ENCODE measurements at places on chromosomes 2 and 18.

DNA sequence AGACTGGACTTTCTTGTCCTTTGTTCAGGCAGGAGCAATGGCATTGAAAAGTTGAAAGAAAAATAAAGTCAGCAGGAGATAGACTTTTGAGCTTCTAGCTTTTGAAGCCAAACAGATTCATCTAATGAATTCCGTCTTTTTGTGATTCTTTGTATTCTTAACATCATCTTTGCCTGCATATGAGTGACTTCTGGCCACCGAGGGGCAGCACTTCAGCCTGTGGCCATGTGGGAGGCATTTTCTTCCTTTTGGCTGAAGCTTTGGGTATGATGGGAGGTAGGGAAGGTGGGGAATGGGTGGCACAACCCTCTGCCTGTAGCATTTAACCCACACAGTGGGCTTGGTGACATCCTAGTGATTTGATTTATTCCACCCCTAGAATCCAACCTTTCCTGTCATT, 220.6 kb downstream of the SETBP1 start:
- peak; percentile 14 for DNase-seq

DNA sequence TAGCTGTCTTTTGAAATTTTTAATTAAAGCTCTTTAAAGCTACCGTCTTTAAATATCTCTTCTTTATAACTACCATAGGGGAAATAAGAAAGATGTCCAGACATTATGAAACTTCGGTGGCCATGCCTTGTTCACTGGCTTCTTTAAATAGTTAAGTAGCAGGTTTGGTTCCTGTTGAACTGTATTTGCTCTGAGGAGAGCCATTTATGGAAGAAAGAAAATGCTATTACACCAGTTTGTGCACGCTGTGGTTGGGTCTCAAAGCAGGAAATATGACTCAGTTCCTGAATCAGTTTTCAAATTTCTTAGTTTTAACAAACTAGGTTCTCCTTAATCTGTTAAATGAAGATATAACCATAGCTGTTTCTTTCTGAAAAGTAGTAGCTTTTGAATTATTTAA, 12.2 kb downstream of the ARPC2 start:
- no peak for DNase-seq

GRCh38 chr18:45854036-45854586, 28.6 kb downstream of the SIGLEC15 start:
- peak; percentile 83 for DNase-seq

GRCh38 chr18:51480407-51481261, 283.2 kb upstream of the MEX3C start:
- DNase-seq, result peak; percentile 87

- DNase-seq, result peak; percentile 22
Observed at GRCh38 chr2:47653902-47654789, 128.8 kb upstream of the MSH6 start.

DNA sequence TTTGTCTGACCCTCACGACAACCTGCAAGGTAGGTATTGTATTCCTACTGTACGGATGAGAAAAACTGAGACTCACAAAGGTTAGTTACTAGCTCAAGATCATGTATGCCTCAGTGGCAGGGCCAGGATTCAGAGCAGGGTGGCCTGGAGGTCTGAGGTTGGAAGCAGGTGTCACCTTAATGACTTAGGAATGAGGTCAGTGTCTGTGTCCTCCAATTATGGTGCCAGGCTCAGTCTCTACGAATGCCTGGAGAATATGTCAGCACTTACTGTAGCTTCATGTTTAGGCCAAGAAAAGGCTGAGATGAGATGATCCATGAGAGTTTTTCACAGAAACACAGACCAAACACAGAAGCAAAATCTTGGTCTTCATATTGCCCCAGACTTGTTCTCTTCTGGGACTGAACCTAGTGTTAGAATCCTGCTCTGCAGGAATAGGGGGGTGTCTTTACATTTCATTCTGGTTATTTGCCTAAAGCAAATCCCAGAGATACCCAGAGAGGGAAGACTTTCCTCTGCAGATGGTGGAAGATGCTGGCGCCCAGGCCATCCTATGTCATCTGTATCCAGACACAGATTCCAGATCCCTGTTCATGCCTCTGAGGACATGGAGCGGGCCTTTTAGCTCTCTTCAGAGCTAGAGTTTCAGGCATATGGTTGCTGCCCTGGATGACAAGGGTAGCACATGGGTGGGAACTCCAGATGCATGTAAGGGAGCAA, 16.3 kb upstream of the RAB10 start:
- DNase-seq, result no peak

DNA sequence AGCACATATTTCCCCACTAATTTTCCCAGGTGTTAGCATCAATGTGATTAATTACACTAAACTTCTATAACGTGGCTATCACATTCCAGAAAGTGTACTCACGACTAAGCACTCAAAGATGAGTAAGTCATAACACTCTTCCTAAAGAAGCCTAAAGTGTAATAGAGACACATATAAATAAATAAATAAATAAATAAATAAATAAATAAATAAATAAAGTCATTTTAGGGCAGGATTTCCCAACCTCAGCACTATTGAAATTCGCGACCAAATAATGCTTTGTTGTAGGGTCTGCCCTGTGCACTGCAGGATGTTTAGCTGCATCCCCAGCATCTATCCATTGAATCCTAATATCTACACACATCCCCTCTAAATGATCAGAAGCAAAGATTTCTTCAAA, 390.9 kb downstream of the CDH7 start:
- no peak for DNase-seq

- no peak for DNase-seq
Observed at GRCh38 chr2:233838251-233838650, 16.1 kb downstream of the HJURP start.

- DNase-seq, result no peak
Observed at GRCh38 chr2:20094955-20095354, 43.5 kb upstream of the LAPTM4A start.

DNA sequence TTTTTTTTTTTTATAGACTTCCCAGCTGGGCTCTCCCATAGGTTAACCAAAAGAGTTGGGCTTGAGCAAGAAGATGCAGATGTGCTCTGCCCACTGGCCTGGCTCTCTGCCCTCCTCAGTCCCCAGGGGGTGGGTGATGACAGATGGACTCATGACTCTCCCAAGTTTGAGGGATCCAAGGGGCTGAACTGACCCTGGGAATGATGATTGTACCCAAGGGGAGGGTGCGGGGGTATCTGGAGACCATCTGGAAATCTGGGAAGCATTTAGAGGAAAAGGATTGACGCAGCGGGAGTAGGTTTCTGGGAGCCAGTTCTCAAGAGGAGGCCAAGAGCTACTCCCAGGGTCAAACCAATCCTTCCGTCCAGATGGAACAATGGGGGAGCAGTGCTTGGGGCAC, 330.8 kb downstream of the CYP26B1 start:
- no peak for DNase-seq

GRCh38 chr2:46656640-46657039, 177.3 kb downstream of the TMEM247 start:
- DNase-seq, result no peak

DNA sequence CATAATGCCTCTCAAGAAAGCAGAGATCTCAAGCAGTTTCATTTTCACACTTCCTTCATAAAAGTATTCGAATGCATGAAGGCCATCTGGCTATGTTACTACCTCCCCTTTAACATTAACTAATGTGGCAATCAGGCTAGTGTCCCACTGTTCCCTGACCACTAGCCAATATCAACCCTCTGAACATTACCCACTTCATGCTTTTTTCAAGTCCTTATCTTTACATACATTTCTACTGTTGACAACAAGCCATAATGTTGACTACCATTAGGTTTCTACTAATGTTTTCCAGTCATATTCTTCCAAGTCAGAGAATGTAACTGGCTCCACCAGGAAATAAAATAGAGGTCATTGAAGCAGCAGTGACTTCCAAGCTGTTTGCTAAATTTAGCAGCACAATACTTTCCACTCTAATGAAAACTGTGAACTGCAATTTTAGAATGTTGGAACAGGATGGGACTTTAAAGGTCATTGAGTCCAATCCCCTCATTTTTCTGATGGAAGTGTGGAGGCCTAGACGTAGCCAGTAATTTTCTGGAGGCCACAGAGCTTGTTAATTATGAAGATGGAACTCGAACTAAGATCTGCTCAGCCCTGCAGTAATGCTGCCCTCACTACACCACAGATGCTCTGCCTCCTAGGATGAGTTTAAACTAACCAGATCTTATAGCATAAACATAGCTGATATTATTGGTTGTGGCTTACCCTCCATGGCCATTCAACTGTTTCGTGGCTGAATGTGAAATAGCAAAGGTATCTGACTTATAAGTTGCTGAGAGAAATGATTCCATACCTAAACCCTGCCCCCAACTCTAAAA, 630 bp upstream of the PPP1R1C start:
- DNase-seq, result no peak

- no peak for DNase-seq
Observed at GRCh38 chr2:56889738-56890137, 705.9 kb downstream of the CCDC85A start.

DNA sequence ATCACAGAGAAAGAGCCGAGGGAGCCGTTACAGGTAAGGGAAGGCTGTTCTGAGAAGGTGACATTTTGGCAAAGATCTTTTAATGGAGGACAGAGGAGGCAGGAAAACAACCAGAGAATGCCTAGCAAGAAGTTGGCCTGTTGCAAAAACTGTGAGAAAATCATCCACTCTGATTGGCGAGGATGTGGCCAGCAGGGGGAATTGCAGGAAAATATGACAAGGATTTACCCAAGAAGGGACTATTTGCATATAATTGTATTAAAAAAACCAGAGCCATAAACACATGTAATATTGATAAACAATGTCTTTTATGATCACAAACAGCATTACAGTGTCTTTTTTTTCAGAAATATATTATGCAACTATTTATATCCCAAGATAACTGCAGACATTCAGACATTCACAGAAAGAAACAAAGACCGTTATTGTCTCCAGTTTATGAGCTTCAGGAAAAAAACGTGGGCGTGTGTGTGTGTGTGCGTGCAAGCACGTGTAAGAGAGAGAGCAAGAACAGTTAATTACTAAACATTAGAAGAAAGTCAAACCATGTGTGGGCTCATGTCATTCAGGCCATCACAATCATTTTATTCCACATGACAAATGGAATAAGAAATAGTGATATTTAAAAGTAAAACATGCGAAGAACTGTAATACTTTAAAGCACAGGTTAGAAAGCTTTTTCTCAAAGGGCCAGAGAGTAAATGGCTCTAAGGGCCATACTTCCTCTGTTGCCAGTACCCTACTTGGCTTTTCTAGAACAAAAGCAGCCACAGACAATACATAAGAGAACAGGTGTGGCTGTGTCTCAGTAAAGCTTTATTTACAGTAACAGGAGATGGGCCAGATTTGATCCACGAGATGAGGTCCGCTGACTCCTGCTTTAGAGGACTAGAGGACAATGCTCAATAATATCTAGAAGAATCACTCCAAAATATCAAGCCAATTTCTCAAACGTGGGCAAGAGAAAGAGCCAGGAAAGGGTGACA, 324.1 kb downstream of the DLGAP1 start:
- DNase-seq, result no peak

DNA sequence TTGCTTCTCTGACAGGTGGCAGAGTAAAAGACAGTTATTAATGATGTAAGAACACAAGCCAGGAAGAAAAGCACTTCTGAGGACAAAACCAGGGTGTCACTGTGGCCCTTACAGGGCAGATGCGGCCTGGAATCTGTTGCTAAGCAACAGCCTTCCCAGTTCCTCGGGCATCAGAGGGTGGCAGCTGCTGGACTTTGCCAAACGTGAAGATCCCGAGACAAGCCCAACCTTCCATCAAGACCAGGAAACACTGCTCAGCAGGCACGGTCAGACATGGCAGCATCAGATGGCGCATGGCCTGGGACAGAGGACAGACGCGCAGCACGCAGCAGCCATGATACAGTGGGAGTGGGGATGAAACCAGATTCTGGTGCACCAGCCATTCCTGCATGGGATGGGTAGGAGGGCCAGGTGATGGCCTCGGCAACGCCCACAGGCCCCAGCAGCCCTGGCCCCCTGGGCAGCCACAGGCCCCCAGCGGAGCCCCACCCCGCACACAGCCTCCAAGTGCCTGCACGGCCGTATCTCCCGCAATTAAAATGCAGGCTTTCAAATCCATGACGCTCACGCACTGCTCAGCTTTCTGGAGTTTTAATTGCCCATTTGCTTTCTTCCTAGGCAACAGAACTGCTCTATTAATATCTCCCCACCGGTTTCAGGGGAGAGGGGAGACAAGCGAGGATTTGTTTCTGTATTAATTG, 89.0 kb downstream of the EIPR1 start:
- no peak for DNase-seq

DNA sequence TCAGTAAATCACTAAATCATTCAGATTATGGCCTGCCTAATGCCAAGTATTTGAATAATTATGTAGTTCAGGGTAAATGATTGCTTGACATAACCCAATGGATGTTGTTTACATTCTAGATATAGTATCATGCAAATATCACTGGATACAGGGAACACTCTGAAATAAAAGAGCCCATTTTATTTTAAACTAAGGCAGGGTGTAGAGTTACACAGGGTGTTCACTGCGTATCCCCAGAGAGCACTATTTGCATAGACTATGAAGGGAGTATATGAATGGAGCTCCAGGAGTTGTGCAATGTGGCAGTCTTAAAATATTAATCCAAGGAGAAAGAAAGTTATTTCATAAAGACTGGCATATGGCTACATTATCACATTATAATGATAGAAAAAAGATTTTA, 701.1 kb upstream of the KLHL29 start:
- DNase-seq, result no peak

GRCh38 chr2:228802181-228803071, 468.7 kb downstream of the PID1 start:
- no peak for DNase-seq

DNA sequence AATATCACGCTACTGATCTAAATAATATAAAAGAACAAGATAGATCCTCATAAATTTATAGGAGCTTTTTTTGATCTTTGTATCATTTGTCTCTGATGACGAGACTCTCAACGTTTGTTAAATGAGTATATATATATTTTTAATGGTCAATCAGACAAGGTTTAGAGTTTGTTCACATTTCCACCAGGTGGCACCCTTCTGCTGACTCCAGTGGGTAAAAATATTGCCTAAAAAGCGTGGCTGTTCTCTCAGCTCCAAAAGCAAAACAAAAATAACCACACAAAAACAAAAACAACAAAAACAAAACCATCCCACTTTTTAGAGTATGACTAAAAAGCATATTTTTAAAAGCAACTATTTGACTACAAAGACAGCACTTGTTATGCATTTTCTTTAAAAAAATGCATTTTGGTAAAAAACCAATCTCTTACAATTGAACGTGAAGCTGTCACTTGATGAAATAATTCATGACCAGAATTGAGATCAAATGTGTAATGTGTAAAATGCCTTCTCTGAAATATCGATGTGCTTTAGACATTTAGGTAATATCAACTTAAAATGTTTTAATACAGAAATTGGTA, 723.2 kb downstream of the DPP10 start:
- peak; percentile 75 for DNase-seq

- DNase-seq, result no peak
Observed at GRCh38 chr2:120774557-120775160, 39.0 kb downstream of the GLI2 start.

GRCh38 chr2:74001781-74002504, 17.2 kb downstream of the TET3 start:
- peak; percentile 71 for DNase-seq

GRCh38 chr2:218876562-218877219, 4.0 kb upstream of the WNT10A start:
- DNase-seq, result peak; percentile 92

- no peak for DNase-seq
Observed at GRCh38 chr2:220568296-220568695, 940.9 kb downstream of the SLC4A3 start.

Measured in NCI-H82 (cell line).